ENCODE measurements at places on chromosomes 1 and 21. TPM values are rescaled to one million over a fixed set of nuclear protein-coding genes. Genes with fewer than 3 reads are reported as not detected.

FCRL1 gene
- total RNA-seq, result 3.4 TPM

C1orf226 gene
- total RNA-seq, result 2.1 TPM

AGBL4 gene
- 7.5 TPM for total RNA-seq

FMO1 gene
- 8.7 TPM for total RNA-seq

DEGS1 gene
- 65.8 TPM for total RNA-seq

DYRK3 gene
- 13.0 TPM for total RNA-seq

PTPN22 gene
- 6.9 TPM for total RNA-seq

S1PR1 gene
- total RNA-seq, result 106 TPM

GRCh38 chr1:9416506-9416905, 122.8 kb upstream of the SLC25A33 start:
- DNase-seq, result no peak

GRCh38 chr1:186710696-186711095, 30.5 kb upstream of the PTGS2 start:
- DNase-seq, result no peak

DNA sequence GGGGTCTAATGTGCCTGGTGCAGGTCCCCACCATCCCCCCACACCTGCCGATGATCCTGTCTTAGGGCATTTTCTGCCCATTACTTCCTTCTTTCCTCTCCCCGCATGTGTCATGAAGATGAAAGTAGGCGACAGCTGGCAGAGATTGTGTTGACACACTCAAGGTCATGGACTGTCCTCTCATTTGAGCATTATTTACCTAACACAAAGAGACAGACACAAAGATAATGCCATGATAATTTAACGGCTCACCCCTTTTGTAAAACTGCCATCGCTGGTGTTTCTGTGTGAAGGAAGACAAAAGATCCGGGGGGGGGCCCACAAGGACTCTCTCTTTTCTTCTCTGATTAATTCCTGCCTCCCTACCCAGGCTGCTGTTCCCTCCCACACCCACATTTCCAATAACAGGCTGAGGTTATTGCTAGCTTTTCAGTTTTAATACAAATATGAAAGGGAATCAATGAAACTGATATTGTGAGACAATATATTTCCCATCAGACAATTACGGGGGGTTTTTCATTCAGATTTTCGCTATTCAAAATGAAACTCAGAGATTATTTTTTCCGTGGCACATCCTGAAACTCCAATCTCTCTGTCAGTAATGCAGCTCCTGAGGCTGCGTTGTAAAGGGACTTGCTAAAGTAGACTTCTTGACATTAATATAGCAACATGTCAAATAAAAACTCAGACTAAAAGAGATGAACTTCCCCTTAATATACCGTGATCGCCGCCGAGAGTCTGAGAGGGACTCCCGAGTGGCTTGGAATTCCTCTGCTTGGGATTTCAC, 561.1 kb downstream of the NPHP4 start:
- no peak for DNase-seq

DNA sequence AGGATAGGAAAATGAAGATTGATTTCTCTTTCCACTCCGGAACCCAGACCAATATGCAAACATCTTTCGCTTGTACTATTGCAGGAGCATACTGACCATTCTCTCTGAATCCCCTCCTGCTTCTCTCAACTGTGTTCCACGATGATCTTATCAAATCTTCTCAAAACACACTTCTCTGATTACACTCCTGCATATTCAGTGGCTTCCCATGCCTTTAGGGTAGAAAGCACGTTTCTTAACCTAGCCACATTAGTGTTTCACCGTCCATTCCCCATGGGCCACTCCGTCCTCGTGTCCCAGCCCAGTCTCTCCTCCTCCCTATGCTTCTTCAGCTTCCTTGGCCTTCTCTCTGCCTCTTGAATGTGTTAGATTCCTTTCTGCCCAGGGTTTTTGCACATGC, 198.5 kb downstream of the ZP4 start:
- no peak for DNase-seq

DNA sequence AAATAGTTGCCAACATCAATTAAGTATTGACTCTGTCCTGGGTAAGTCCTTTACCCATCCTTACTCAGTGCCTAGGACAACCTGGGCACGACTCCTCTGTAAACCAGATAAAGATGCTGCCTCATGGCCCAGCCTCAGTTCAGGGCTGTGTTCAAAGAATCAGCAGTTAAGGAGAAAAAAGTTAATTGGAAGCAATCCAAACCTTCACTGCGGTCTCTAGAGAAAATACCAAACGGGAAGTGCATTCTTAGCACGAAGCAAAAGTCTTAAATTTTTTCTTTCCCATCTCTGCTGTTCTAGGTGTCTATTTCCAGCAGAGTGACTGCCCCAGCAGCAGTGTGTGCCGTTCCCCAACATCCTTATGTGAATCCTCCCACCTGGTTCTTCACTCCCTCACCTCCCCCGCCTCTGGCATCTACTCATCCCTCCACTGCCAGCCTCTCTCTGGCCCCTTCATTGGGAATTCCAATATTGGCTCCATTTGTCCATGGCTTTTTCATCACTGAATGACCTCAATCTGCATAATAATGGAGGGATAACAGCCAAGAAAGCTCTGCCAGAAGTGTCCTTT, 23.2 kb downstream of the KANK4 start:
- peak; percentile 24 for DNase-seq

DNA sequence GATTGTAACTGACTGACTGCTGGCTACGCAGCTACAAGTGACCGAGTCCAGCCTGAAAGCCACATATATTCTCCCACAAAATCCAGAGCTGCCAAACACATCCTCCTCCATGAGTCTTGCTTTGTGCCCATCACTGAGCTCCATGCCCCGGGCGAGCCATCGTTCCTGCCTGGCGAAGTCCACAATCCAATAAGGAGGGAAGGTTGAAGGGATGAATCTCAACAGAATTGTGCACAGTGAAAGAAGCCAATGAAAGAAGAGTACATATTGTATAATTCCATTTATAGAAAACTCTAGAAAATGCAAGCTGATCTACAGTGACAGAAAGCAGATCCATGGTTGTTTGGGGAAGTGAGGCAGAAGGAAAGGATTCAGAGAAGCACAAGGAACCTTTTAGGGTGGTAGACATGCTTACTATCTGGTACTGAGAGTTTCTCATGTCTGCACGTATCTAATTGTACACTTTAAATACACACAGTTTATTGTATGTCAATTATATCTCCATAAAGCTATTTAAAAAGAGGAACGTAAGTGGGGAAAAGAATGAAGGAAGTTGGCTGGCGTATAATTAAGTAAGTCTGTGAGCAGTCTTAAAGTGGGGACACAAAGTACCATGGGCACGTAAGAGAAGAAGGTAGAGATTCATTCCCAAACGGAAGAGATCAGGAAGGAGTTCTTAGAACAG, 115.9 kb upstream of the JUN start:
- DNase-seq, result no peak

DNA sequence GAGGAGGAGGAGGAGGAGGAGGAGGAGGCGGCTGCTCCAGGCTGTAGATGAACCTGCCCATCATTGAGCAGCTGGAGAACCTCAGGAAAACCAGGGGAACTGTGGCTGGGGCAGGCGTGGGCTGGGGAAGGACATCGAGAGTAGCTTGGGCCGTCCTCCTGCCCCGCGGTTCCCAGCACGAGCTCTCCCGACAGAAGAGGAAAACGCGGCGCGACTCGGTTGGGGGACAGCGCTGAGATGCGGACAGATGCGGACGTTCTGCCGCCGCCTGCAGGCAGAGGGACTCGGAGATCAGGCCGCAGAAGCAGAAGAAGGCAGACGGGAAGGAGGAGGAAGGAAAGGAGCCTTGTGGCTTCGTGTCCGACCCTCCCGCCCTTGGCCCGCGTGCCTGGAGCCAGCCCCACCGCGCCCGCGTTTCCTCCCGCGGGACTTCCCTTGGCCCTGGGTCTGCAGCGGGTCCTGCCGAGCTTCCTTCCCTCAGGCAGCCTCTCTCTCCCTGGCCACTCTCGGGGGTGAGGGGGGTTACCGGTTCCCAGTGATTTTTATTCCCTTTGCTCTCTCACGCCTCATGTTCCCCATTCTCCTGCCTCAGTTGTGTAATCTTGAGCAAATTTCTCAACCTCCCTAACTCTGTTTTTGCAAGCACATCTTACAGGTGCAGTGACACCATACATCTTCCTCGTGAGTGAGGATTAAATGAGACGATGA, 1.7 kb upstream of the TNFRSF9 start:
- peak; percentile 76 for DNase-seq

- no peak for DNase-seq
Observed at GRCh38 chr1:10863886-10864285, 67.4 kb upstream of the CASZ1 start.
